ENCODE measurements at places on chromosomes 5 and 9.

DNA sequence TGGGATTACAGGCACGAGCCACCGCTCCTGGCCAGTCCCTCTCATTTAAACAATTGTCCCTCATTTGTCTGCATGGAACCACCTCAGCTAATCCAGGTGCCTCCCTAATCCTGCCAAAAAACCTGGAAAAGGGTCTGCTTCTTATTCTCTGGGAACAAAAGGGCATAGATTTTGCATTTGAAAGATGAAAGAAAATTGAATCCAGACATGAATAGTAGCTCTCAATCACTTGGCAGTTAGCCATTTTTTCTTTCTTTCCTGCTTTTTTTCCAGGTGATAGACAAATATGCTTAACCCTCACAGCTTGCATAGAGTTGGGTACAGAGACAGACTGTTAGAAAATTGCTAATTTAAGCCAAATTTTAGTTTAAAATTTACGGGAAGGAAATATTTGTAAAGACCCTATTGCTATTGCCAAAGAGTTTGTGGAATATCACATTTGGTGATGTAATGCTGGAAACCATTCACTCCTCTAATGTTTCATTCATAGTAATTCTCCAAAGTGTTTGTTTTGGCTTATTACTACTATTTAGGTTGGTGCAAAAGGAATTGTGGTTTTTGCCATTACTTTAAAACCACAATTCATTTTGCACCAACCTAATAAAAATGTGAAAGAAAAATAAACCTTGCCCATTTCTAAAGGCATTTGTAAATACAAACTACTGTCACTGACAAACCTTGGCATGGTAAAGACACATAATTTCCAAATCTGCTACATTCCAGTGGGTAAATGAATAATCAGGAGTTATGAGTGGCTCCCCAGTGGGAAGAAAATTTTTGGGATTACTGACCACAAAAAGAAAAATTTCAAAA is 80.5 kb upstream of the JAK2 start:
- no peak for DNase-seq

- no peak for DNase-seq
Observed at GRCh38 chr9:75664597-75664996, 225.9 kb upstream of the PCSK5 start.

- DNase-seq = no peak
Observed at GRCh38 chr5:157290981-157291711, 25.2 kb downstream of the CYFIP2 start.

DNA sequence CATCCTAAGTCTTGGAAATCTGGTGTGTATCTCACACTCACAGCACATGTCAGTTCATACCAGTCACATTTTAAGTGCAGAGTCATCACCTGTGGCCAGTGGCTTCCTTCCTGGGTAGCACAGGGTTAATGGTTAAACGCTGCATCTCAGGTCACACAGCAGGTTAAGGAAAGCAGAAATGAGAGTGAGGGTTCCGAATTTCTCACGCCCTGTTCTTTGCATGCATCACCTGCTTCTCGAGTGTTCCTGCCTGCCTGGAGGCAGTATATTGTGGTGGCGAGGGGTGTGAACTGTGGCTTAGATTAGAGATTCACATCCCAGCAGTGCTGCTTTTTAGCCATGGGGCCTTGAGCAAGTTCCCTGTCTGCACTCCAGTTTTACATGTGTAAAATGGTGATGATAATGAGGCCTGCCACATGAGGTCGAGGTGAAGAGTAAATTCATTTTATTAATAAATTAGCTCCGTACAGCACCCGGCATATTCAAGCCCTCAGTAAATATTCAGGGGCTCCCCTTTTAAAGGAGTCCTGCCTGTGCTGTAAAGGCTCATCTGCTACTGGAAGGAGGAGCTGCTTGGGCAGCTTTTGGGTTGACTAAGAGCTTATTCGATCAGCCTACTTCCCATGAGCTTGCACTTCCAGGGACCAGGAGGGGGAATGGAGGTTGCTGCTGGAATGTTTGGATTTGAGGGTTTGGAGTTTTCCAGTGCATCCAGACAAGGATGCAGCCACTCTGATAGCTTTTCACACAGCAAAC is 61.1 kb upstream of the SAP30L start:
- DNase-seq = no peak

GRCh38 chr5:14708551-14708950 is 44.0 kb downstream of the OTULIN start:
- DNase-seq = no peak

- DNase-seq = no peak
Observed at GRCh38 chr9:126609711-126610388, 3.9 kb upstream of the LMX1B start.

DNA sequence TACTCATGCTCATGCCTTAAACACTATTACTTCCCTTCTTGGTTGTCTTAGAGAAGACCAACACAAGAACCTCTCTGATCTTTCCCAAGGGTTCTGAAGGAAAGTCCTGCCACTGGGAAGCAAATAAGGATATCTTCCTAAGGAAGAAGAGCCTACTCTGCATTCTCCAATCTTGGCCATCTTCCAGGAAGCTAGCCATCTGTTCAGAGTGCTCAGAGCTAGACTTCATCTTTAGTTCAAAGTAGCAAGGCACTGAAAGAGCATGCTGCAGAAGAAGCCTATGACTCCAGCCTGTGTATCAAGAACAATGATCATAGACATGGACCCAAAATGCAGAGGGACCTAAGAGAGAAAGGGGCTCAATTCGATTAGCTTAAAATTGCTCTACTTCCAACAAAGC is 114.7 kb downstream of the KIAA0825 start:
- no peak for DNase-seq

- no peak for DNase-seq
Observed at GRCh38 chr5:31523041-31523440, 8.9 kb downstream of the DROSHA start.
